ENCODE measurements at places on chromosomes 4 and X. TPM values are rescaled to one million over a fixed set of nuclear protein-coding genes. Genes with fewer than 3 reads are reported as not detected.

PKD2 gene
- total RNA-seq: 119 TPM

PITX2 gene
- 30.7 TPM for total RNA-seq

DNA sequence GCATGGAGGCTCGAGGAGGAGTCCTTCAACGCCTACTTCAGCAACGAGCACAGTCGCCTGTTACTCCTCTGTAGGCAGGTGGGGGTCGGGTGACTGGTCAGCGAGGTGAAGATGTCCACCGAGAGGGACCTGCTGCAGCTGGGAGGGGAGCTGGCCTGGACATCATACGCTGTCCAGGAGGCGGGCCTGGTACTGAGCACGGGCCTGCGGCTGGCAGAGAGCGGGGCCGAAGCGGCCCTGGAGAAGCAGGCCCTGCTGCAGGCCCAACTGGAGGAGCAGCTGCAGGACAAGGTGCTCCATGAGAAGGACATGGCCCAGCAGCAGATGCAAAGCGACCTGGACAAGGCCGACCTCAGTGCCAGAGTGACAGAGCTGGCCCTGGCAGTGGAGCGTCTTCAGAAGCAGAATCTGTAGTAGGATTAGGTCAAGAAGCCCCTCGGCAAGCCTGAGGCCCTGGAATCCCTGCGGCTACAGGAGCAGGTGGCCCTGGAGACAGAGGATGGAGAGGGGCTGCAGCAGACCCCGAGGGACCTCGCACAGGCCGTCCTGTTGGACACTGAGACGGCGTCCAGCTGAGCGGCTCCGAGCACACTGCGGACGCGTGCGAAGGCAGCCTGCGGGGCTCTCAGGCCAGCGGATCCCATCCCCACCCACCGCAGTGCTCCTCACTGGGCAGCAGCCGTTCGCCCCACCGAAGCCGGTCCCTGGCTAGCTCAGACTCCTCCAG, 11.9 kb downstream of the SMIM10L2A start:
- no peak overlapping the region for H3K27ac ChIP-seq
- no peaks in the 10 kb centered on the region for H3K4me1 ChIP-seq
- no peak for ATAC-seq
- peaks cover 8% of the 10 kb centered on the region for H3K27me3 ChIP-seq
- no peaks in the 10 kb centered on the region for H3K36me3 ChIP-seq

DNA sequence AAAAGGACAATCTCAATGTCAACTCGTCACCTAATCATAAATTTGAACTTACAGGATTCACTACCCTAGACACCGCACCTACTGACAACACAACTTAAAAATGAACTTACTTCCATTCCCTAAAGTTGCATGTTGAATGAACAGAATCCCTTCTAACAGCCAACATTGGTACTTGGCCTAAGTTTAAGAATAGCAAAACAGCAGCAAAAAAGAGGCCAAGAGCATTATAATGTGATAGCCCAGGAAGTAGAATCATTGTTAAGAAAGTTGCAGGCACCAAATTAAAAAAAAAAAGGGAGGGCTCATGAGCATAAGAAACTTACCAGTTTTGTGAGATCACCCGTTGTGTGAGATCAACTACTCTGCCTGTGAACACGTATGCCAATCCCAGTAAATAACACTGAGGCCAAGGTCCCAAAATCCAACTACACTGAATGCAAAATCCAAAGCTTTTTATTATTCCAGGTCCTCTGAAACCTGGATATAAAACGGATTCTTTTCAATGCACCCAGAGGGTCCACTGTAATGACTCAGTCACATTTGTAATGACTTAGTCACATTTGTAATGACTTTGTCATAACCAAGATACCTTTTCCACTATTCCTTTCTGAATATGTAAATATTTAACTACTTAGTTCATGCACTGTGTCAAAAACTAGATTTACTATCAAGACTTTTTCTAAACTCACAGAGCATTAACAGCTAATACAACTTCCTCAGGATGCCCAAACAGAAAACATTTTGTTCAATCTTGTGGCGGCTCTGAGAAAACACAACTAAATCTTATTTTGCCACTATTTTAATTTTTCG, 6.8 kb downstream of the HNRNPDL start:
- no peak overlapping the region for H3K27ac ChIP-seq
- no peak for ATAC-seq
- H3K4me1 ChIP-seq: peaks cover 17% of the 10 kb centered on the region
- H3K4me3 ChIP-seq: no peak overlapping the region

GRCh38 chrX:30713061-30713525, 59.9 kb downstream of the GK start:
- H3K27ac ChIP-seq: no peak overlapping the region
- H3K4me1 ChIP-seq: no peaks in the 10 kb centered on the region
- H3K27me3 ChIP-seq: no peaks in the 10 kb centered on the region
- peaks cover 15% of the 10 kb centered on the region for H3K36me3 ChIP-seq

- no peaks in the 10 kb centered on the region for H3K27me3 ChIP-seq
- H3K36me3 ChIP-seq: no peaks in the 10 kb centered on the region
- ATAC-seq: no peak
- H3K4me1 ChIP-seq: no peaks in the 10 kb centered on the region
- H3K4me3 ChIP-seq: no peak overlapping the region
Measured at GRCh38 chr4:163378661-163379060, 35.0 kb downstream of the NPY5R start.

GRCh38 chr4:3834663-3835521, 68.7 kb downstream of the ADRA2C start:
- no peak for ATAC-seq
- H3K27ac ChIP-seq: no peak overlapping the region
- H3K27me3 ChIP-seq: peaks cover 56% of the 10 kb centered on the region
- H3K4me3 ChIP-seq: no peak overlapping the region
- no peaks in the 10 kb centered on the region for H3K36me3 ChIP-seq

DNA sequence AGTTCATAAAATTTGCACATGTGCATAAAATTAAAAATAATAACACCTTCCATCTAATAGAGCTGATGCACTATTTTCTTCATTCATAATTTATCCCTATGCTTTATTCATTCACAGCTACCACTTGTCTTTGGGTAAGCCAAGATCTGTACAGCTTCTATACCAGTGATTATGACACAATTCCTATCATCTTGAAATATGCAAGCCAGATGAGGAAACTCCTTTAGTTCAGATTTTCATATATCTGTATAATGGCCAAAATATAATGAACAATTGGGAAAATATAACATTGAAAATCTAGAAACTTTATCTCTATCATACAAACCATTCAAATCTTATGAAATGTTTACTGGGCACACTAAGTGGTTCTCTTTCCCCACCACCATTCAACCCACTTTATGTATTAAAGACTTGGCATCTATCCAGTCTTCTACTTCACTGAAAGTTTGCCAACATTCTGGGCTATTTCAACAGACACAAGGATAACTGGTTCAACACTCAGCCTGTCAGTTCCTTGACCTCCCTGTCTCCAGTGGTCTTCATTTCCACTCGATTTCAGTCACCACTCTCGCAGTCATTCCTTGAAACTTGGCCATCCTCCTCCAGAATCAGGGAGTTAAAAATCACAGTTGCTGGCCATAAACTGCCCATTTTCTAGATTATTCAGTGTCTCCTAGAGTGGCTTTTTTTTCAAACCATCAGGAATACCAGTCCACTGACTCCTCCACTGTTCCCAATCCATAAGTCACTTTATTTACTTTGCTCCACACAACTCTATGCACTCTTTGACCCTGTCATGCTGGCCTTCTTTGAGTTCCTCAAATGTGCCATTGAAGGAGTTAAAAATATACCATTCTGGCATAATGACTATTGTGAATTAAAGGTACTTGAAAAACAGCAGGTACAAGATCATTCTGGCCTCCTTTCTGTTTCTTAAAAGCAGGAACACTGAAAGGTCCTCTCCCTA, 85.5 kb downstream of the CAMK2D start:
- H3K27me3 ChIP-seq: no peaks in the 10 kb centered on the region
- no peak overlapping the region for H3K4me3 ChIP-seq
- no peak for ATAC-seq
- no peak overlapping the region for H3K27ac ChIP-seq
